Fibroblast of skin of right quadriceps (primary cell): ENCODE measurements at places on chromosomes 7 and 10.
A peak's percentile ranks its signal among the peaks of the same experiment; 100 is the strongest.

DNA sequence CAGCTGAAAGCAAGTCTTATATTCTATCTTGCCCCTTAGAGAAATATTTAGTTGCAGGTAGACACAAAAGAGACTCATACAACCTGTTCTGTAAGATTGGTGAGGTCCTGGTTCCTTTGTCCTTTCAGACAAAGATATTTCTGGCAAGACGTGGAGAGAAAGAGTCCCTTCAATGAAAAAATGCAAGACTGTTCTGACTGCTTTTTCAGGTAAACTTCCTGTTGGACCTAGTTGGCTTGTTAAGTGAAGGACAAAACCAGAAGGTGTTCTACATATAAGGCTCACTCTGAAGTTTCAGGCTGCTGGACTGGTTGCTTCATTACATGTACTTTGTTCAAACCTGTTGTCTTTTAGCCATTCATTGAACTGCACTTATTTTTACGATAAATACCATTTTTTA lies 119.0 kb upstream of the PTPRZ1 start:
- no peak for DNase-seq

DNA sequence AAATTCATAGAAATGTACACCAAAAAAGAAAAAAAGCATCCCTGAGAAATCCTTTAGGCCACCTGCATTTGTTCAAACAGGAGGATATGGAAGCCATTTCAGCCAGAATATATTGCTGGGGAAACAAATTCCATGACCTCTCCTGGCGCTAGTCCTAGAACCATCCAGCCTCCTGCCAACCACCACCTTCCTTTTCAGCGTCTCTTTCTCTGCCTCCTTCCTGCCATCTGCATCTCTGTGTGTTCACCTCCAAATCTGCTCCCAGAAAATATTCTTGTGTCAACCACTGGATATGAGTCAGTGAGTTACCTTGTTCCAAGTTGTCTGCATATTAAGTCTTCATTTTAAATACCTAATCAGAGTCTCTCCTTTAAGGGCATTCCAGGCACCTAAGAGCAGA lies 50.6 kb upstream of the NPY start:
- no peak for DNase-seq

GRCh38 chr10:86964847-86965190 lies 3.5 kb upstream of the ADIRF start:
- DNase-seq, result no peak

DNA sequence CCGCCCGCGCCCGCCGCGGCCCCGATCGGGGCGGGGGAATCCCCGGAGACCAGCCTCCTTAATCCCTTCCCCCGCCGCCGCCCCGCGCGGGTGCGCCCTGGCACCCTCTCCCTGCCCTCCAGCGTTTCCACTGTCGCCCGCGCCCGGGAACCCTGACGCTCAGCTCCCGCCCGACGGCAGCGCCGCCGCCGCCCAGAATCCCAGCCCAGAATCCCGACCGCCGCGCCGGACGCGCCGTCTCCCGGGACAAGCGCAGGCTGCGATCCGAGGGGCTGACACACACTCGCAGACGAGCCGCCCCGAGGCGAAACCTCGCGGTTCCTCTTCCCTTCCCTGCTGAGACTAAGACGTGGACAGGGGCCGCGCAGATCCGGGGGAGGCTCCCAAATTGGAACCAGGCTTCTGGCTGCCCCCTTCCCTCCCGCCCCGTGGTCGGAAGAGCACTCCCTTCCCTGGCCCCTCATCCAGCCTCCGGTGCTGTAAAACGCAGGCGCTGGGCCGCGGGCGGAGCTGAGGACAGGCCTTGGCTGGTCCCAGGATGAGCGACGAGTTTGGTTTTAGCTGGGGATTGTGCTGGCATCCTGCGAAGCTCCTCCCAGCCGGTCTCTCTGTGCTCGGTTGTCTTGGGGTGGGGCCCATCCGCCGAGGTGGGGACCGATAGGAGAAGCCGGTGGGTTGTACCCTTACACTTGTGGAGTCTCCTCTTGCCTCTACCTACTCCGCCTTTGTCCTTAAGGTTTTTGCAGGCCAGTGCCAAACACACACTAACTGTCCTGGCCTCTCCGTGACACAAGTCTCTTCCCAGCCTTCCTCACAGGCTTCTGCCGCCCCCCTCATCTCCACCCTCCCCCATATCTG lies 1.1 kb downstream of the MARVELD1 start:
- DNase-seq, result peak; percentile 83

- DNase-seq, result no peak
Observed at GRCh38 chr7:1859266-1860035, 189.4 kb downstream of the ELFN1 start.

GRCh38 chr7:128410451-128410753 lies 620 bp upstream of the IMPDH1 start:
- DNase-seq, result no peak

- no peak for DNase-seq
Observed at GRCh38 chr7:117775801-117776200, 97.4 kb downstream of the CTTNBP2 start.

DNA sequence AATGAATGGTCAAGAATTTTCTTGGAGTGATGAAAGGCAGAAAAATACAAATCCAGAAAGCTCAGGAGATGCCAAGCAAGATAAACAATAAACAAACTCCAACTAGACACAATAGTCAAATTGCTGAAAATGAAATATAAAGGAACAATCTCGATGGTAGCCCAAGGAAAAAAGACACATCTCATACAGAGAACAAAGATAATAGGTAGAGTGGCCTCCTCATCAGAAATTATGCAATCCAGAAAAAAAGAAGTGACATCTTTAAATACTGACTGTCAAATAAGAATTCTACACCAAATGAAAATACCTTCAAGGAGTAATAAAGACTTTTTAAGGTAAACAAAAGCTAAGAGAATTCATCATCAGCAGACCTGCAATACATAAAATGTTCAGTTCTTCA lies 150.4 kb downstream of the ANK3 start:
- DNase-seq, result no peak

DNA sequence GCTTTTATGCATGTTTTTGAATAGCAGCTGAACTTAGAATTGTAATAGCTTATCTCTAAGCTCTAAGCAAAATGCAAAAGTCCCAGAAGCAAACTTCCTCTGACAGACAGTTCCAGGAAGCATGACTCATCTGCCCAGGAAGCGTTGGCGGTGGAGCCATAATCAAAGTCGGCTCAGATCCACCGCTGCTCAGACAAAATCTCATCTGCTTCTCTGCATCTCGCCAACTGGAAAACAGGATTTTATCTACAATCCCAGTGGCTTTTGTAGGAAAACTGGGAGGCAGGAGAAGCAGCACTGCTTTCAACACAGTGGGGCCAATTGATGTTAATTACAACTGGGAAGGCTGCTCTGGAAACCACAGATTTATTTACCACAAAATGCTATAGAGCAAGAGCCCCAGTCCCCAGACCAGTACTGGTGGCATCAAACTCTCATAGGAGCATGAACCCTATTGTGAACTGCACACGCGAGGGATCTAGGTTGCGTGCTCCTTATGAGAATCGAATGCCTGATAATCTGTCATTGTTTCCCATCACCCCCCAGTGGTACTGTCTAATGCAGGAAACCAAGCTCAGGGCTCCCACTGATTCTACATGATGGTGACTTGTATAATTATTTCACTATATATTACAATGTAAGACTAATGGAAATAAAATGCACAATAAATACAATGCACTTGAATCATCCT lies 99.9 kb downstream of the CUBN start:
- DNase-seq, result peak; percentile 88

GRCh38 chr10:84783386-84783785 lies 455.0 kb downstream of the CCSER2 start:
- DNase-seq, result peak; percentile 15

DNA sequence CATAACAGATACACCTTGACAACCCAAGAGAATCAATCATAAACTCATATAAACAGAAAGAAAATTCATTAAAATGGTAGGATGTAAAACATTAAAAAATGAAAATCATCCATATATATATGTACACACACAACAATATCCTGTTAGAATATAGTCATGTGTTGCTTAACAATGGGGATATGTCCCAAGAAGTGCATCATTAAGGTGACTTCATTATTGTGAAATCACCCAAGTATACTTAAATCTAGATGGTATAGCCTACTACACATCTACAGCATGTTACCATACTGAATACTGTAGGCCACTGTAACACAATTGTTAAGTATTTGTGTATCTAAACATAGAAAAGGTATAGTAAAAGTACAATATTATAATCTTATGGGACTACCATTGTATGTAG lies 115.8 kb upstream of the TMEM168 start:
- DNase-seq, result no peak
